GM12878 (cell line): ENCODE measurements at places on chromosomes 5 and 9. TPM values are rescaled to one million over a fixed set of nuclear protein-coding genes. Genes with fewer than 3 reads are reported as not detected.

Gene CMBL
- total RNA-seq, result 8.0 TPM in 2 replicates

Gene SV2C
- total RNA-seq, result 1.1 TPM in 2 replicates

Gene CDC20B
- not detected in 2 replicates for total RNA-seq

Gene KIF3A
- total RNA-seq, result 8.7 and 9.3 TPM in 2 replicates

Gene RIC1
- 32.3 and 33.8 TPM in 2 replicates for total RNA-seq

Gene TMEM38B
- 14.9 and 18.3 TPM in 2 replicates for total RNA-seq

Gene PCDHB3
- total RNA-seq, result not detected in 2 replicates

Gene TMEM171
- total RNA-seq, result not detected in 2 replicates

Gene PCA3
- not detected in 2 replicates for total RNA-seq

Gene NAIP
- total RNA-seq, result 3.0 and 3.5 TPM in 2 replicates

Gene MPDZ
- 0.03 and 0.36 TPM in 2 replicates for total RNA-seq

GRCh38 chr5:75091597-75091996 is 39.2 kb upstream of the GCNT4 start:
- DNase-seq, result no peak

- no peak for DNase-seq
These were observed 15.0 kb upstream of the GRHPR start for GRCh38 chr9:37407468-37407867.

DNA sequence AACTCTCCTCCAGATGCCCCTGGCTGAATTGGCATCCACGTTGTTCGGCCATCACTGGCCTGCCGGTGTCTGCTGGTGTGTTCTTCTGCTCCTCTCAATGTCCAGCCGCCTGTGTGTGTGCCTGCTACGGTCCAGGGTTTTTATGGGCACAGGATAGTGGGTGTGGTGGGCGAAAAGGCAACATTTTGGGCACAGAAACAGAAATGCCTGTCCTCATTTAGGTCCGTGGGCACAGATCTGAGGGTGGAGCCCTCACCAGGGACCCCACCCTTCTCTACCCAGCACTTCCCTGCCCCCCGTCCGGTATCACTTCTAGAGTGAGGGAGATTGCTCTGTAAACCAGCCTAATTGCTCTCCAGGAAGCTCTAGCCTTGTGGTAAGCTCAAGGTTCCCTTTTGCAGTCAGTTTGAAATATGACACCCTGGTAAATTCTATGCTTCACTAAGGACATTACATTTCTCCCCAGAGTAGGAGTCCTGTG is 410.1 kb downstream of the MAT2B start:
- DNase-seq, result peak; percentile 62

DNA sequence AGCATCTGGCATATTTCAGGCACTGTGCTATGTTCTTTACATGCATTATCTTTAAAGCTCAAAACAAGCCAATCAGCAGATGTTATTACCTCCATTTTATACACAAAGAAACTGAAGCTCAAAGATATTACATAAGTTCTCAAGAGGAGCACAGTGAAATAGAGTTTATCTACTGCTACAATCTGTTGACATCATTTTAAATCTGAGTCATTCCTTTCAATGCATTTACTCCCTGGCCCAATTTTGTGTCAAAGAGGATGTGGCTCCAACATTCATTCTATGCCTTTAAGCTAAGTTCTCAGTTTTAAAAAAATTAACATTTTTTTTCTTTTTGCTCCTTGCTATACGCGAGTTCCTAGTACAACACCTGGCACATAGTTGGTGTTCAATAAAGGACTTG is 486.3 kb upstream of the ZNF462 start:
- DNase-seq, result no peak

GRCh38 chr5:137695651-137696428 is 40.0 kb downstream of the KLHL3 start:
- no peak for DNase-seq

- DNase-seq, result no peak
These were observed 2.4 kb upstream of the DOCK8 start for GRCh38 chr9:212297-212696.

GRCh38 chr5:7000310-7000709 is 287.1 kb downstream of the TENT4A start:
- DNase-seq, result no peak

- no peak for DNase-seq
These were observed 49.4 kb downstream of the PLK2 start for GRCh38 chr5:58410441-58410840.

DNA sequence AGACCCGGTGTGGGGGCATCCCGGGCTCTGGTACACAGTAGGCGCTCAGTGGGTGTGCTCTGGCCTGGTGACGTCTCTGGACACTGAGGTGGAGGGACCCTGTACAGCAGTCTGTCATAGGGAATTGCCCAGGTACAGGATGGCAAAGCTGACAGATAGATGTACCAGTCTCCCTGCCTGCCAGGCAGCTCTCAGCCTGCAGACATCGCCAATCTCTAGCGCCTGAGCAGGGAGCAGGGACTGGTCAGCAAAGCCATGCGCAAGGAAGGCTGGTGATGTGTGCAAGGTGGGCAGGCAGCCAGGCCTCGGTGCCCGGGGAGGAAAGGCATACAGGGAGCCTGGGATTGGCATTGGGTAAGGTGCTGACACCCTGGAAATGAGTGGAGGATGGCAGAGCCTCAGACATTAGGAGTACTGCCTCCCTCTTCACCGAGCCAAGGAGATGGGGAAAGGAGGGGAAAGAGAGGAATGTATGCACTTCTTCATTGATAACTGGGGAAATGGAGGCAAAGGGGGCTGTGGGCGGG is 33.9 kb upstream of the BRD3 start:
- DNase-seq, result no peak

GRCh38 chr9:31137176-31138160 is 1247.0 kb upstream of the ACO1 start:
- DNase-seq, result no peak

- peak; percentile 92 for DNase-seq
These were observed 72.3 kb upstream of the PRLR start for GRCh38 chr5:35302544-35302943.

DNA sequence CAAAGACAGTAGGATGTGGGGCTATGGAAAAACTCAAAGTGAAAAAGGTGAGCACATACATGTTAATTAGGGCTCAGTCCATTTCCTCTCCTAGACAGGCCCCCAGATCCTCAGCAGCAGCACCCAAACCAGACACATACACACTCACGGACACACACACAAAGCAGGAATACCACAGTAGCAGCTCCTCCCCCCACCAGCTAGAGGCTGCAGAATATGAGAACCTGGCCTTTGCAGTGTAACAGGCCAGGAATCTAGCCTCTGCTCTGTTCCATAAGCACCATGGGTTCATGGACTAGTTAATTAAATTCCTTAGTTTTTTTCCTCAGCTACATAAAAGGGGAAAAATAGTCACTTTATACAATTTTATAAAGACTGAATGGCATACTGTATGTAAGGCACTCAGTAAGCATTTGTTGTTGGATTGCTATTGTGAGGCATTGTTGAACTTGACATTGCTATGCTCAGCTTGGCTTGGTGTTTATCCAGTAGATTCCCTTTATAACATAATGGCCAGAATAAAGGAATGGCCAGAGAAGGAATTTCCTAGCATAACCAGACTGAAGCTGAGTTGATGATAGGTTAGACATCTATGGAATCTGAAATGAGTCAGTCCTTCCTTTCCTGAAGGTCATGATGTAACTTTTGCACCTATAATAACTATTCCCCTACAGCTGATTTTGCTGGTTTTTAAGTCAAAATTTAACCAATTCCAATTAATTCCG is 186.8 kb downstream of the SEMA5A start:
- DNase-seq, result no peak

- no peak for DNase-seq
These were observed 129.5 kb downstream of the NIPBL start for GRCh38 chr5:37005946-37006540.

DNA sequence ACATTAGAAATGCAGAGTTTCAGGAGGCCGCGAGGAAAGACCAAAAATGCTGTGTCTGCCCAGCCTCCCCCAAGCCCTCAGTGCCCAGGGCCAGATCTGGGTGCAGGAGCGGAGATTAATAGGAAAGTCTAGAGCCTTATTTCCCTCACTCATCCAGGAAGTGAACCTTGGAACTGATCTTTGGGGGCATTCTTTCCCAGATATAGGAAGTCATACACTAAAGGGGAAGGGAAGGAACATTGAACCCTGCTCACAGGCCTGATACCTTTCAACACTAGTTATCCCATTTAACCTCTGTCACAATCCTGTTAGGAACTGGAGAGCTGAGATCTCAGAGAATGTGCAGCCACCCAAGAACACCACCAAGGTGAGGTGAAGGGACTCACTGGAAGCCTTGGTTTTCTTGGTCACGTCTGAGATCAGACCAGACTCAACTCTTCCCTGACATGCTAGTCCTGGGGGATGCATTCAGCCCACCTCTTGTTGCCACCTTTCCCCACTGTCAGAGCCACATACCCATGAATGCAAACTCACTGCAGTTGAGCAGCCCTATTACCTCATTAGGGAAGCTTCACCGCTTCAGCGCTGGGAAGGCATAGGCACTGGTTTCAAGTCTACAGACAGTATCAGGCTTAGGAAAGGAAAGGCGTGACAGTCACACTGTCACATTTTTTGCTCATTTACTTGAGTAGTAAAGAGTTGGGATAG is 95.0 kb downstream of the KIAA1958 start:
- DNase-seq, result no peak

DNA sequence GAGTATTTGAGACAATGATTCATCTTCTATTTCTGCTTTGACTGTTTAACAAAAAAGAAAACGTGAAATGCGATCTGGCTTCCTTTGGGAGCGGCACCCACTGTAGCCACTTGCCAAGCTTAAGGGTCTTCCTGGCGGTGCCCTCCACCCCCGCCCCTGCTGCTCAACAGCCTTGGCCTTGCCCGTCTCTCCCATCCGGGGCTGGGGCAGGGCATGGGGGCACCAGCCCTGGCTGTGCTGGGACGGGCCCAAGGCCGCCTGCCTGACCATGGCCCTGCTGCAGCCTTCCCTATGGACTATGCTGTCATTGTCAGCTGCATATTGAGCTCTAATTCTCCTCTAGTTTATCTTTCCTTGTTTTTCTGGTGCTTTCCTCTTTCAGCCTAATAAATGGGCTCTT is 115.8 kb upstream of the CACNA1B start:
- no peak for DNase-seq

GRCh38 chr9:114181607-114182409 is 26.5 kb downstream of the COL27A1 start:
- DNase-seq, result no peak

DNA sequence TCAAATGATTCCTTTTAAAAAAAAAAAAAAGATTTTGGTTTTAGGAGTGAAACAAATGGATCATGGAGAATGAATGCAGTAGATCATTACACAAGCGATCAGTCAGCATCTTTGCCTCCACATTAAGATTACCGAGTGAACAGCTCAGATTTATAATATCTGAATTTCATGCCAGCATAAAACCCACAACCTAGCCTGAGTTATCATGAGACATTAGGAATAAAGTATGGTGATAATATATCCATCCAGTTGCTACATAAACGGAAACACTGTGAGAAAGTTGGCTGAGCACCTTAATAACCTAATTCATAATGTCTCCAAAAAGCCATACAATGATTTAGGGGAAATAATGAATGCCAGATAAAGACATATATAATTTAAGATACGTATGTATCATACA is 553.1 kb upstream of the TUSC1 start:
- DNase-seq, result no peak

DNA sequence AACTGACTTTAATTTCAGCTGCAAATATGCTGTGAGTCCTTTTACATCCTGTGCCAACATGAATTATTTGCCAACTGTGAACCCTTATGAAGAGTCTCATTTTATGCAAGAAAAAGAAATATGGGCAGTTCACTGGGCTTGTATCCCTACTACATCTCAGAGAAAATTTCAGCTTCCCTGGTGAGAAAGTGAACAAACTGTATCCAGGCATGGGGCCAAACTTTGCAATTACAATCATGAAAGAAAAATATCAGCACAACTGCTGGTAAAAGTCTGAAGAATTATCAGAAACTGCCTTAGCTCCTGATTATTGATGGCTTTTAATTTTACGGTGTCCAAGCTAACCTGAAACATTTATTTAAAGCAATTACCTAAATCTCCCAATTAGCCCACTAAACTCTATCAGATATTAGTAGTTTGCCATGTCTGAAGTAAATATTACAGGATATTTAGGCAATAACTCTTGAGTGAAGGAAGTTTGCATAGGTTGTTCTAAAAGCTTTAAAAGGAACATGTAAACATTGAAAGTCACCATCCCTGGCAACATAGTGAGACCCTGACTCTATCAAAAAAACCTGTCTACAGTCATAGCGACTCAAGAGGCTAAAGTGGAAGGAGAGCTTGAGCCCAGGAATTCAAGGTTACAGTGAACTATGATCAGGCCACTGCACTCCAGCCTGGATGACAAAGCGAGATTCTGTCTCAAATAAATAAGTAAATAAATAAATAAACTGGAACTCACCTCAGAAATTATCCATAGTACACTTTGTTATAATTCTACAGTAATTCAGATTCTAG is 83.9 kb upstream of the HCN1 start:
- DNase-seq, result no peak

DNA sequence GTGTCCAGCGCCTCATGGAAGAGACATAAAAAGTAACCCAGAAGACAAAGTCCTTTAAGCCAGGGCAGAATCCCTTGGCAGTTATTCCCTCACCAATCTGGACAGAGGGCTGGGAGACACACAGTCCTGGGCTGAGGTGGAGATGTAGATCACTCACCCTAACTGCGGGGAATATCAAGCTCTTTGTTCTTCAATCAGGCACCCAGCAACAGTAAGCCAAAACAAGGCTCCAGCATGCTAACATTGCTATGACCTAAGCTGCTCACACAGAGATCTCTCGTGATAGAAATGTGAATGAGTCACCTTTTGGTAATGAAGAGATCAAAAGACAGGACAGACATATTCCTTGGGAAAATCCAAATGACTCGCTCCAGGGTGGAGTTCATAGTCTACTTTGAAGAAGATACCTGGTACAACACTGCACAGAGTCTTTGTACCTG is 101.3 kb downstream of the FBN2 start:
- no peak for DNase-seq

GRCh38 chr5:75052192-75053053 is at the start of gene GCNT4:
Gene GCNT4, minus strand, starts transcription at chr5:75052558. Its CDS starts 22,521 bp downstream, at chr5:75030037.
- DNase-seq, result no peak

GRCh38 chr5:172055996-172056395 is 49.6 kb upstream of the FBXW11 start:
- no peak for DNase-seq

DNA sequence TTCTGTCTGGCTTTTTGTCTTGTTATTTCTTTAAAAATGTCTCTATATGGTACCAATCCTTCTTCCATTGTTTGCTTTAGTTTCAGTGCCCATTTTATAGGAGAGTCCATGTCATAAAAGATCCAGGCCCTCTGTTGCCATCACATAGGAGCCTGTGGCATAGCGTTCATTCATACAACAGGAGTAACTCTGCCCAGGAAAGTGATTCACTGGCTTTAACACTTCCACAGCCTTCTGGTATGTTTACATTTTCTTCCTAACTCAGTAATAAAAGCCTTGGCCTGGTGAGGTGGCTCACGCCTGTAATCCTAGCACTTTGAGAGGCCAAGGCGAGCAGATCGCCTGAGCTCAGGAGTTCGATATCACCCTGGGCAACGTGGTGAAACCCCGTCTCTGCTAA is 519.3 kb upstream of the PTGER4 start:
- DNase-seq, result no peak

- DNase-seq, result no peak
These were observed 44.5 kb upstream of the CDH6 start for GRCh38 chr5:31148959-31149475.
